DMS 273 treated with DMSO at 0.1 percent for 48 hours (cell line): ENCODE measurements at places on chromosomes 16 and 17.

DNA sequence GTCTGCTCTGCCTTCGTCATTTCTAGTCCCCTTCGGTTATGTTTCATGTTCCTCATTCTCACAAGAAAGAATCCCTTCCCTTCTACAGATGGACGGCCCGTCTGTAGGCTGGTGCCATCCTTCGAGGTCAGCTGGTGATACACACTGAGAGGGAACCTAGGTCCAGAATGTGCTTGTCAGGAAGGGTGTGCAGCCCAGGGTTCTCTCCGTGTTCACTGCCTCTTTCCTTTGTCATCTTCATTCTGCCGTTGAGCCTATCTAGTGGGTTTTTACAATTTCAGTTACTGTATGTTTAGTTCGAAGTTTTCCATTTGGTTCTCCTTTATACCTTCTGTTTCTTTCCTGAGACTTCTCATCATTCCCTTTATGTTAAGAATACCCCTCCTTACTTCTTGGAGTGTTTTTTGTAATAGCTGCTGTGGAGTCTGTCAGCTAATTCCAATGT, 18.9 kb downstream of the KIAA0513 start:
- no peak for DNase-seq

- DNase-seq = no peak
Observed at GRCh38 chr17:50582741-50583140, 22.2 kb downstream of the CACNA1G start.

DNA sequence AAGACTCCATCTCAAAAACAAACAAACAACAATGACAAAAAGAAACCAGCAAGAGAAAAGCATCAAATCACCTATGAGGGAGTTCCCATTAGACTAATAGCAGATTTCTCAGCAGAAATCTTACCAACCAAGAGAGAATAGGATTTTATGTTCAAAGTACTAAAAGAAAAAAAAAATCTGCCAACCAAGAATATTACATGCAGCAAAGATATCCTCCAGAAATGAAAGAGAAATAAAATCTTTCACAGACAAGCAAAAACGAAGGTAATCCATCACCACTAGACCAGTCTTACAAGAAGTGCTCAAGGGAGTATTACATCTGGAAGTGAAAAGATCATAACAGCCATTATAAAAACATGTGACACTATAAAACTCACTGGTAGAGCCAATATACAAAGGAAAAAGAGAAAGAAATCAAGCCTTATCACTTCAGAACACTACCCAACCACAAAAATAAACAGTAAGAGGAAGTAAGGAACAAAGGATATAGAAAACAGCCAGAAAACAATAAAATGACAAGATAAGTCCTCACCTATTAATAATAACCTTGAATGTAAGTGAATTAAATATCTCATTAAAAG, 66.3 kb downstream of the STX8 start:
- DNase-seq = no peak

DNA sequence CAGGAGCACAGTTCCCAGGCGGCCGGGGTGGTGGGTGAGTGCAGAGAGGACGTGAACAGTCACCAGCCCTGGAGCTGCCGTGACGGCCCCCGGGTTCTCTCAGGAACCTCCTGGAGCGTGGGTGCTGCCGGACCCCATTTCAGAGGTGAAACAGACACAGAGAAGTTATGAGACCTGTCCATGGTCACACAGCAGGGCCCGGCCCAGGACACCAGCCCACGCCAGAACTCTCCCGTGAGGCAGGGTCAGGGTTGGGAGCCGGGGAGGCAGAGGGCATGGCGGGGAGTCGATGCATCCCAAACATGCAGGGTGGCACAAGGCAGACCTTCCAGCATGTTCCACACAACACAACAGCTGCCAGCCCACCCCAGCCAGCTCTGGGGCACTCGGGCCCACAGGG, 3.8 kb upstream of the PVALEF start:
- DNase-seq = no peak

- DNase-seq = no peak
Observed at GRCh38 chr17:19365833-19366636, 3.5 kb upstream of the B9D1 start.

DNA sequence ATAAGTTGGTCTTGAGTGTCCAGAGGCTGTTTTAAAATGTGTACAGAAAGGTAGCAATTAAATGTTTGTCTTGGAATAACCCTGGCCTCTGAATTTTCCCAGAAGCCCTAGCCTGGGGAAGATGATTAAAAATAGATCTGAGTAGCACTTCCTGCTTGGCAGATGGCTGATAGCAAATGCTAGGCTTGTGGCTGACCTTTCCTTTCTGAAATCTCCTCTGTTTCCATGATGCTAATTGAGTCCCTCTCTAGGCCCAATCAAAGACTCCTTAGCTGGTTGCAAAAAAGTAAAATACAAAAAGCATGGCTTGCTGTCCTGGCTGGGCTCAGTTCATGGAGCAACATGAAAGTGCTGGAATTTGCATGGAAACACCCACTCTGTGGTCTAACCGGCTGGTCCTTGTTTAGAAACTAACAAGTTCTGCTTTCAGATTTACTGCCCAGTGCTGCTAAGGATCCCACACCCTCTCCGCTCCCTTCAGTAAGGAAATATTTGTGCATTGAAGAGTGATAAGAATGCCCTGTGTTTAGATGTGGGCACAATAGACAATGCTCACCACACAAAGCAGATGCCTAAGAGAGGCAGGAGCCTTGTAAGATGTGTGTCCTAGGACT, 40.8 kb downstream of the YPEL2 start:
- DNase-seq = no peak

- no peak for DNase-seq
Observed at GRCh38 chr17:63426041-63426916, 19.8 kb downstream of the CYB561 start.

GRCh38 chr16:31513884-31514283, 5.7 kb upstream of the RUSF1 start:
- DNase-seq = no peak

- DNase-seq = no peak
Observed at GRCh38 chr17:17151055-17151454, 55.1 kb downstream of the PLD6 start.

- DNase-seq = no peak
Observed at GRCh38 chr16:75089486-75090202, 26.9 kb downstream of the LDHD start.

DNA sequence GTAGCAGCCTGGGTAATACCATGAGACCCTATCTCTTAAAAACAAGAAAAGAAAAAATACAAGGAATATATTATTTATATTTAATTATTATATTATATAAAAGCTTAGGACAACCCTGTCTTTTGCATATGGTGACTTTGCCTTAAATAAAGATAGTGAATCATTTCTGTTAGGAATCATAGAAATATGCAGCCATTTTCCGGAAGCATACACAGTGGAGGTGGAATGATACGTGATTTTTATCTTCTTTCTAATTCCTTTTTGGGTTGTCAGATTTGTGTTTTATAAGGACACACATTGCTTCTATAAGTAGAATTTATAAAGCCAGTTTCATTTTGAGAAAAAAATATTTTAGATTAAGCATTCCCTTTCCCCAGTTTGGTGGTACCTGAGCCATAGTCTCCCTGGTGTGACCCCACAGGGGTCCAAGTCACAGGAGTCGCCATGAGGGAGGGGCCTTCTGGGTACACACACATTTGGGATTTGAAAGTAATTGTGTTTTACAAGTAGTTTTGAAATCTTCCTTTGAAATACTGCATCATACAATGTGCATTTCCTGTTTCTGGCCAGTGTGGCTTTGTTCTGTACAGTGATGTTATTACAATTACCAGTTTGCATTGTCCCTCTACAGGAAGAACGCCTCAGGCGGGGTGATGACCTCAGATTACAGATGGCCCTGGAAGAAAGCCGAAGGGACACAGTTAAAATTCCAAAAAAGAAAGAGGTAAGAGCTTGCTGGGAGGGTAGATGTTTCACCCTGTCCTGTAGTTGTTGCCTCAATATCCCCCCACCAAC, 50.9 kb downstream of the B9D1 start:
- no peak for DNase-seq

DNA sequence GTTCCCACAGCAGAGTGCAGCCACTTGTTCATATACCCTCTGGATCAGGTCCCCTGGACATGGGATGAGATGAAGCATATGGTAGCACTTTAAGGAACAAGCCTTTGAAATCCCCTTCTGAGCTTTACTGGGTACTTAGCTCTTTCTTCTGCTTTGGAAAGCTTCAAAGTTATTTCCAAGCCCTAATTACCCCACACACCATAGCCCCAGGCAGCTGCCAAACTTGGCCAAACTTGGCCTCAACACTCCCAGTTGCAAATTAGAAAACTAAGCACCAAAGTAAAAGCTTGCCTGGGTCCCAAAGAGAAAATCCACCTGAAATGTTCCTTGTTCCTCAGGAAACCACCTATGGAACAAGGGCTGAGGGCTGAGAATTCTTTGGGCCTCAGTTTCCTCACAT, 15.7 kb upstream of the MT4 start:
- DNase-seq = no peak

DNA sequence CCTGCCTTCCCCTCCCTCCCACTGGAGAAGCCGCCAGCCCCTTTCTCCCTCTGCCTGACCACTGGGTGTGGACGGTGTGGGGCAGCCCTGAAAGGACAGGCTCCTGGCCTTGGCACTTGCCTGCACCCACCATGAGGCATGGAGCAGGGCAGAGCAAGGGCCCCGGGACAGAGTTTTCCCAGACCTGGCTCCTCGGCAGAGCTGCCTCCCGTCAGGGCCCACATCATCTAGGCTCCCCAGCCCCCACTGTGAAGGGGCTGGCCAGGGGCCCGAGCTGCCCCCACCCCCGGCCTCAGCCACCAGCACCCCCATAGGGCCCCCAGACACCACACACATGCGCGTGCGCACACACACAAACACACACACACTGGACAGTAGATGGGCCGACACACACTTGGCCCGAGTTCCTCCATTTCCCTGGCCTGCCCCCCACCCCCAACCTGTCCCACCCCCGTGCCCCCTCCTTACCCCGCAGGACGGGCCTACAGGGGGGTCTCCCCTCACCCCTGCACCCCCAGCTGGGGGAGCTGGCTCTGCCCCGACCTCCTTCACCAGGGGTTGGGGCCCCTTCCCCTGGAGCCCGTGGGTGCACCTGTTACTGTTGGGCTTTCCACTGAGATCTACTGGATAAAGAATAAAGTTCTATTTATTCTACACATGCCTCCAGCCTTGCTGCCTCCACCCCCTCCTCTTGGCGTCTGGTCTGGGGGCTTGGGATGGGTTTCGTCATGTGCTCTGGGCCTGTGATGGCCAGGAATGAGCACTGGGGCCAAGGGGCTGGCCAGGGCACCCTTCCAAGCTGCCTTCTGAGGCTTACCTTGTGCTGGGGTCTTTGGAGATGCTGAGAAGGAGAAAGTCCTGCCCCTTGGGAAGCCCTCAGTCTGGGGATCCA, 7.3 kb downstream of the GJD3 start:
- DNase-seq = no peak

DNA sequence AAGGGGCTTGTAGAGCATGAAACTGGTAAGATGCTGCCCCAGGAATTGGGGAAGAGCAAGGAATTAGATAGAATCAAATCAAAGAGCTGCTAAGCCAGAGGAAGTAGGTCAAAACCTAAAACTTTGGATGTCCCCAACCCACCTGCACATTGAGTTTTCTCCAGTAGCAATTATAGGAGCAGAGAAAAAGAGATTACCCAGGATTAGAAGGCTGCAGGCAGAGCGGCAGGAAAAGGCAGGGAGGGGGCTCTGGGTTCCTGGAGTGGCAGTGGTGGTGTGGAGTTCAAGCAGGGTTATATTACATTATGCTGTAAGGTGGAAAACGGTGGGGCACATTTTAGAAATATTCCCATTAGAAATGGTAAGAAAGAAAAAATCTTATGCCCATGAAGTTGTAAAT, 68.3 kb downstream of the KSR1 start:
- DNase-seq = no peak

DNA sequence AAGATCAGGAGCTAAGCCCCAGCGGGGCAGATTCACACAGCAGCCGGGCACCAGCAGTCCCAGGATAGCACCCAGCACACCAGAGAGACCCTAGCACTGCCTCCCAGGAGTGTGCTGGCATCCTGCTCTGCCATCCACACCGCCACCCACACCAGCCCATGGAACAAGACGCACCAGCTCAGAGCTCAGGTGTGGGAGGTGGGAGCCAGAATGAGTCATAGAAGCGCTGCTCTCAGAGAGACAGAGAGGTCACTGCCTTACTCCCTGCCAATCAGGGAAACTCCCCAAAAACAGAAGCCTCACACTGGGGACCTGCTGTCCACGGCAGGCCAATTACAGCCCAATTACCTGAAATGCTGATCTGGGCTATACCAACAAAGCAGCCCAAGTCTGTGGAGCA, 64.9 kb downstream of the CDYL2 start:
- no peak for DNase-seq

- no peak for DNase-seq
Observed at GRCh38 chr17:83079352-83079747, at the start of gene METRNL. Gene METRNL (plus strand): TSS chr17:83079609. CDS start chr17:83079816, 207 bp downstream.

GRCh38 chr17:6666077-6666521, 14.5 kb downstream of the C17orf100 start:
- DNase-seq = no peak

- DNase-seq = no peak
Observed at GRCh38 chr17:70021726-70022125, 53.3 kb upstream of the KCNJ16 start.

DNA sequence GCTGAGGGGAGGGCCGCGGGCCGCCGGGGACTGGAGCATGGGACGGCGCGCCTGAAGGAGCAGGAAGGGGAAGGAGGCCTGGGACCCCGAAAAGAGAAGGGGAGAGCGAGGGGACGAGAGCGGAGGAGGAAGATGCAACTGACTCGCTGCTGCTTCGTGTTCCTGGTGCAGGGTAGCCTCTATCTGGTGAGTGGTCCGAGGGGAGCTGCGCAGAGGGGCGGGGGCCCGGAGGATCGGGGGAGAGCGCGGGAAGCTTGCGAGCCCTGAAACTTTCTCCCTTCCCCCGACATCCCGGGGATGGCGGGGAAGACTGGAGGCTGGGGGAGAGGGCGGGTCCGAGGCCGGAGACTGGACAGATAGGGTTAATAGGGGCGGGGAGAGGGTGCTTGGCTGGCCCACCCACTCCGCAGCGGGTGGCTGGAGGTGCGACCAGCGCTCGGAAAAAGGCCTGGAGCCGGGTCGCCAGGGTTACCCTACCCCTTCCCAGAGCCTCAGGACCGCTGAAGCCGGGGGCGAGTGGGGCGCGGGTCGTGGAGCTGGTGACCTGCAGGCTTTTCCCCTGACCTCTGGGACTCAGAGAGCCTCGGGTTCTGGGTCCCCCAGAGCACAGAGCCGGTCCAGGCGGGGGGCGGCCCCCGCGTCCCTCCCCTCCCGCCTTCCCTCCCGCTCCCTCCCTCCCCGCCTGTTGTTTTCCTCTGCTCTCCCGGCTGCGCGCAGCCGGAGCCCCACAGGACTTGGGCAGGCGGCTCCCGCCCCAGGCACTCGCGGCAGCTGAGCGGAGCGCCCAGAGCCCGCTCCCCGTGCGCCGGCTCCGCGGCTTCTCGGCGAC, 631 bp downstream of the NXPH3 start:
- DNase-seq = peak; percentile 22

- no peak for DNase-seq
Observed at GRCh38 chr16:82748026-82748425, 121.3 kb downstream of the CDH13 start.
